Hematopoietic multipotent progenitor cell treated with erythropoietin and hydrocortisone succinate and interleukin-3 and kit ligand, for 6 days (in vitro differentiated cells): ENCODE measurements at places on chromosomes 3 and 15.
A peak's percentile ranks its signal among the peaks of the same experiment; 100 is the strongest.

GRCh38 chr3:127556565-127556964, 34.0 kb downstream of the TPRA1 start:
- DNase-seq, result no peak

DNA sequence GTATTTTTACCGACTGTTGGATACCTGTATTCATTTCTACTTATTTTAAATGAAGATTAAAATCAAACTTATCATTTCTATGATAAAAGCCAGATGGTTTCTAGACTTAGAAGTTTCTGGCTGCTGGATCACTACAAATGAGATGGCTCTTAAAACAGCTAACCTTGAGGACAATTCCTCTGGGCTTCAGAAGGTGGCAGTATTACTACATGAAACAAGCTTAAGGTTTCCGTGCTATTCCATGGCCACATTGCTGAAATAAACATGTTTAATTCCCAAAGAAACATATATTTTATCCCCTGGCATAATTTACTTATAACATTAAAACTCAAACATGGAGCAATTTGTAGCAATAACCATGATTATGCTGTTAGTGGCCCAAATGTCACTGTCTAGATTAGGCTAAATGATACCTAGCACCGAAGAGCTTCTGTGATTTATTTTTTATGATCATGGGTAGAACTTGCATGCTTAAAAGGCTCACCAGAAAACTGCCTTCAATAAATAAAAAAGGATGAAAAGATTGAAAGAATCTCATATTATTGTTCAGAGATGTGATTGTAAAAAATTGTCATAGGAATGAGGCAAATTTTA, 204.0 kb upstream of the NANOGP8 start:
- peak; percentile 71 for DNase-seq

DNA sequence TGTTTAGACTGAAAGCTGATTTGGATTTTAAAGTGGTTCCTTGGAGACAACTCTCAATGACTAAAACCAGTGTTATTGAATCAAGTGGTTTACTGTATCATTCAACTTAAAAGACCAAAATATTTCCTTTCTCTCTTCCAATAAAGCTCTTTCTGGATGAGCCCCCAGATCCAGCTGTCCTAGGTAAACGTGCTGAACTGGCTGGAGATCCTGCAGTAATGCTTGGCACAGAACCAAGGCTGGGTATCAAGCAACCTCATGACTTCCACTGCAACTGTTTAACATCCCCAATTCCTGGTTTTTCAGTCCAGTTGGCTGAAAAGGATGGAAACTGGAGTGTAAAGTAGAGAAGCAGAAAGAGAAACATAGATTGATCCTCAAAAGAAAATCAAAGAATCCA, 28.9 kb downstream of the SEC22C start:
- DNase-seq, result no peak

DNA sequence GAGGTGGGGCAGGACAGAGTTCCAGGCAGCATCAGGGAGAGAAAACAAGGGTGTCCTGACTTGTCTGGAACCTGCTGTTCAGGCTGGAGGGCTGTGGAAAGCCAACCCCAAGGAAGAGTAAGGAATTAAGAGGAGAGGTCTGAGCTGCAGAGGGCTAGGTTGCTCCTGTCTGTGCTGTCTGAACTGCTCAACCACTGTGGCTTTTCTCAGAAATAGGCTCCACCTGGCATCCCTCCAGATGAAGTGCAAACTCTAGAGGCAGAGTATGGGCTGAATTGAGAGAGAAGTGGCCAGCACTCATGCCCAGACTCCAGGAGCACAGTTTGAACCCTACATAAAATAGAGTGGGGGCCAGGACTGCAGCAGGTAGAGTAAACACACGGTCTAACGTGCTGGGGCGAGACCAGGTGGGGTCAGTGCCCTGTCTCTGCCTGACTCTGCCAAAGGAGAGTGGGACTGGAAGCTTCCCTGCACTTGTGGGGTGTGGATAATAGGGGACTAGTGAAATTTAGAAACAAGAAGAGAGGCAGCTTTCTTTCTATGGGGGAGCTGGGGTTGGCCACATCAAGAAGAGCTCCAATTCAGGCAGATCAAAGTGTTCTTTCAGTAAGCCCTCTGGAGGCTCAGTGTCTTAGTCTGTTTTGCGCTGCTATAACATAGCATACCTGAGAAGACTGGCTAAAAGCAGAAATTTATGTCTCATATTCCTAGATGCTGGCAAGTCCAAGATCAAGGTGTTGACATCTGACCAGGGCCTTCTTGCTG, 28.0 kb upstream of the MNS1 start:
- DNase-seq, result peak; percentile 84

GRCh38 chr15:23690450-23690852, 3.3 kb upstream of the NDN start:
- DNase-seq, result no peak

DNA sequence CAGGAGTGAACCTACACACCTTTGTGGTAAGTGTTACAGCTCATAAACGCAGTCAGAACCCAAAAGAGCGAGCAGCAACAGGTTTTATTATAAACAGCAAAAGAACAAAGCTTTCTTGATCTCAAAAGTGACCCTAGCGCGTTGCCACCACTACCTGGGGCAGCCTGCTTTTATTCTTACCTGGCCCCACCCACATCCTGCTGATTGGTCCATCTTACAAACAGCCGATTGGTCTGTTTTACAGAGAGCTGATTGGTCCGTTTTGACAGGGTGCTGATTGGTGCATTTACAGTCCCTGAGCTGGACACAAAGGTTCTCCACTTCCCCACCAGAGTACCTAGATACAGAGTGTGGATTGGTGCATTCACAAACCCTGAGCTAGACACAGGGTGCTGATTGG, 143.1 kb downstream of the ARRDC4 start:
- no peak for DNase-seq
